A172 (cell line): ENCODE measurements at places on chromosomes 2 and 18. TPM values are rescaled to one million over a fixed set of nuclear protein-coding genes. Genes with fewer than 3 reads are reported as not detected.

ACVR1C gene
- total RNA-seq: not detected in 2 replicates

RNF144A gene
- total RNA-seq: 11.4 and 12.3 TPM in 2 replicates

GRCh38 chr18:57816208-57816954, 13.3 kb upstream of the ATP8B1 start:
- DNase-seq: no peak

DNA sequence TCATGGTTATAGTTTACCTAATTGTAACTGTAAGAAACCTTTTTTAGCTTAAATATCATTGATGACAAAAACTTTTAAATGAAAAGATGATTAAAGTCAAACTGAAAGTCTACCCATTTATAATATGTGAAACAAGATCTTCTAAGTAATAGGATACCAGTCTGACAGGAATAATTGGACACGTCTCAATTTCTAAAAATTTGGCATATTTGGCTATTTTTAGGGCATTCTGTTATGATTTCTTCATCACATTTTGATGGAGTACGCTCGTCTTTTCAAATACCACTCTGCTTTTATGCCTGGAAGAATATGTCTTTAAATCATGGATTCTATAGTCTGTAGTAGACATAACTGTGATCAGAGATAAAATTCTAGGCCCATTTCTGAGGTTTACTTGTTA, 1.3 kb downstream of the R3HDM1 start:
- DNase-seq: no peak

ALPP gene
- total RNA-seq: 0.84 and 2.1 TPM in 2 replicates

TSPYL6 gene
- not detected in 2 replicates for total RNA-seq

TFCP2L1 gene
- 0.26 and 0.34 TPM in 2 replicates for total RNA-seq

DNA sequence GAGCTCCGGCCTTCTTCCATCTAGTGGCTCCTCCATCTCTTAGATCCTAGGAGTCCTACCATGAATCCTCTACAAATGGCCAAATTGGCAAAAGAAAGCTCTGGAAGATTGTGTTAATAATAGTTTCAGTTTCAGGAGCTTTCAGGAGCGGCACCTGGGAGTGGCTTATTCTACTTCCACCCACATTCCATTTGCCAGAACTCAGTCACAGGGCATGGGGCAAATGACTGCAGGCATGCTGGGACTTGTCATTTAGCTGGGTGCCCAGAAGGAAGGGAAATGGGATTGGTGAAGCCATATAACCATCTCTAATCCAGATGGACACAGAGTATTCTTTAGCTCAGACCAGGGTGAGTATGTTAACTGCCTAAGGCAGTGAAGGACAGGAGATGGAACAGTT, 3.6 kb upstream of the LRATD1 start:
- DNase-seq: peak; percentile 29

CMPK2 gene
- total RNA-seq: 11.4 and 12.7 TPM in 2 replicates

RNF125 gene
- 0.02 and 0.36 TPM in 2 replicates for total RNA-seq

- no peak for DNase-seq
Measured at GRCh38 chr2:47295131-47295980, 107.6 kb upstream of the MSH2 start.

FAM237A gene
- total RNA-seq: not detected in 2 replicates

DNA sequence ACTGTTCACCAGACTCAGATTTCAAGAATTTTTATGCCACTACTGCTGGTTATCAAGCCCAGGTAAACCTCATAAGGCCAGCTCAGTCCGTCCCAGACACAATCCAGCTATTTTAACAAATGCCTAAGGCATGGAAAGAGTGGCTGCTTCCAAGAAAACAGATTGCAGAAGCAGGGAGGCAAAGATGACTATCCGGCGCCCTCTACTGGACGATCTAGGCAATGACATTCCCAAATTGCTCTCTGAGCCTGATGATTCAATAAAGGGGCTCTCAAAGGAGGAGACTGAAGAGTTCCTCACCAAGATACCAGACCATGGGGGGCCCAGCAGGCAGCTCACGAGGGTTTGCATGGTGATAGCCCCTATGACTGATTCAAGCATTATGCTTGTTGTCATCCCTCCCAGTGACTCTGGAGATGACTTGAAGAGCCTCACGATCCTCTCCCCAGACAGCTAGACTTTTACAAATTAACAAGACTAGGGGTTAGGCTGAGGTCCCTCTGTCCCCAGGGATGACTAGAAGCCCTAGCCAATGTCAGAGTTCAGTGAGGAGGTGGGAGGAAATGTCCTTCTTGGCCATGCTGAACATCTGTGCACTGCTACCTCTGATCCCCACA, 25.0 kb downstream of the SERPINB8 start:
- DNase-seq: peak; percentile 17

GRCh38 chr18:63368611-63369010, 1.6 kb upstream of the KDSR start:
- no peak for DNase-seq

DNA sequence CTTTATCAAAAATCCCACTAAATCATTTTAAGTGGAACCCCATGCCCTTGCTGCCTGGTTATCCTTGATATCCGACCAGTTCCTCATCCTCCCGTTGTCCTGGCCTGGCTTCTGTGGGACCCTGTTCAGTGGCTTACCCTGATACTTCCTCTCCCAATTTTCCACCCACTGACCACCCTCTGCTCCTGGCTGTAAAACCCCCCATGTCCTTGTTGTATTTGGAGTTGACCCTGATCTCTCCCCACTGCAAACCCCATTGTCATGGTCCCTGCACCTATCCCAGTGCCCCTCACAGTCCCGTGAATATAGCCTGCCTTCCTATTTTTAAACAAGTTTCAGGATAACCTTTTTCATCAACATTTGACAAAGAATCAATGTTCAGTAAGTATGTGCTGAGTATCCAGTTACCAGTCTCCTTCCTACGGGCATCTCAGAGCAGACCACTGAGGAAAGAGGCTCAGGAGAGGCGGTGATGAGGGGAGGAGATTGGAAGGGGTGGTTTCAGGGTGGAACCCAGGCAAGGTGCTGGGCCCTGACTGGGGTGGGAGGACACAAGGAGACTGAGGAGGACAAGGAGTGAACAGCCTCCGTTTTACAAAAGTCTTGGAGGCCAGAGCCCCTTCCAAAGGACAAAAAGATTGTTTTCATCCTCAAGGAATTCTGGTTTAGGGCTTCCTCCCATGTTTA, 131.8 kb downstream of the PXDN start:
- DNase-seq: no peak

GRCh38 chr2:197179744-197180498, 130.7 kb downstream of the ANKRD44 start:
- DNase-seq: peak; percentile 81

SPAG16 gene
- 50.9 and 57.0 TPM in 2 replicates for total RNA-seq

PSMG2 gene
- total RNA-seq: 139 and 142 TPM in 2 replicates

SPP2 gene
- not detected in 2 replicates for total RNA-seq

DNA sequence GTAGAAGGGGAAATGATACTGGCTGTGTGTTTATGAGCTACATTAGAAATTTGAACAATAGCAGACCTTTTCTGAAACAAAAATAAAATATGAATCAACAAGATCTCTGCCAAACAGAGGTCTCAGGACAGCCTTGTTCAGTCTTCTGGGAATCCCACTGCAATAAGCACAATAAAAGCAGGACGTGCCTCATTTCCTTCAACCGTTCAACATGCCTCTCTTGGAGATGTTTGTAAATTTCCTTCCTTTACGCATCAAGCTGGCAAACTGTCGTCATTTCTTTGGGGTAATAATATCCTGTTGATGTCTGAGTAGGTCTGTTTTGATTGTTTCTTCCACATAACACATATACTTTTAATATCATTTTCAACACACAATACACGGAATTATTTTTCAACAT, 77.2 kb downstream of the TCF4 start:
- DNase-seq: peak; percentile 42

TRIP12 gene
- 106 and 141 TPM in 2 replicates for total RNA-seq

ACOXL gene
- total RNA-seq: not detected in 2 replicates

- DNase-seq: peak; percentile 51
Measured at GRCh38 chr2:17171446-17172049, 346.7 kb downstream of the RAD51AP2 start.

GRCh38 chr2:241120440-241120839, 18.4 kb upstream of the MTERF4 start:
- no peak for DNase-seq

PCBP1 gene
- 24.3 and 26.3 TPM in 2 replicates for total RNA-seq

DNA sequence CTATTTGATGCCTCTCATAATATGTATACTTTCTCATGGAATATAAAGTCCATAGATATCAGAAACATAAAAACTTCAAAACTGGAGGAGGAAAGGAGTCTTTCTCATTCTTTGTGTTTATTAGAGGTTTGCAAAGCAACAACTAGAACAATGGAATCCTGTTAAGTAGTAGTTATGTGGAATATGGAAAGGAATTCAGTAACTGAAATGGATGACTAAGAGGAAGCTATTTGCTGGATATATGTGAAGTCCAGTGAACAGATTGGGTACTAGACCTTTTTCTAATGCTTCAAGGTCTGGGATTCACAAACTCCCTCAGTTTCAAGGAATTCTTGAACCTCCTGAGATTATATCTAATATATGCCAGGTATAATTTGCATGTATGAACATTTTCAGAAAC, 353.6 kb upstream of the FANCL start:
- DNase-seq: no peak

- DNase-seq: no peak
Measured at GRCh38 chr2:216491793-216492596, 6.6 kb upstream of the RPL37A start.

- DNase-seq: peak; percentile 5
Measured at GRCh38 chr2:21404827-21405625, 281.3 kb downstream of the TDRD15 start.

- no peak for DNase-seq
Measured at GRCh38 chr2:108916796-108917421, 72.1 kb downstream of the EDAR start.

REG3A gene
- total RNA-seq: not detected in 2 replicates

SATB2 gene
- total RNA-seq: 8.8 and 10.2 TPM in 2 replicates

ALPG gene
- 0.12 TPM in 1 of 2 replicates, not detected in the other for total RNA-seq

- DNase-seq: no peak
Measured at GRCh38 chr2:222693837-222694236, 22.4 kb downstream of the MOGAT1 start.

SH2D6 gene
- 0.22 and 1.0 TPM in 2 replicates for total RNA-seq

CHST9 gene
- not detected in 2 replicates for total RNA-seq

DNA sequence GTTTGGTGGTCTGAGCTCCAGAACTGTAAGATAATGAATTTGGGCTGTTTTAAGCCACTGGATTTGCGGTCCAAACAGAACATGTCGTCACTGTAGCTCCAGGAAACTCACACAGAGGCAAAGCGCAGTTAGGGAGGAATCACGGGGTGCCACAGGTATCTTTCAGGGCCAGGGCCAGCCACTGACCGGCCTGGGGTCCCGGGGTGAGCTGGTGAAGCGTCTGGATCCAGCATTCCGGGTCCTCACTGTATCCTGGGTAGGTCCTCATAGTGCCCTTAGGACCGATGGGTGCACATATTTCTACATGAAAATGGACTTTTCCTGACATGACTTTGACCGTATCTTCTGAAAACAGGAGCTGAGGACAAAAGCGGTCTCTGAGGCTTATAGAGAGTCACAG, 196.0 kb upstream of the HDAC4 start:
- DNase-seq: no peak

SLC4A5 gene
- total RNA-seq: 0.07 TPM in 1 of 2 replicates, not detected in the other

DNA sequence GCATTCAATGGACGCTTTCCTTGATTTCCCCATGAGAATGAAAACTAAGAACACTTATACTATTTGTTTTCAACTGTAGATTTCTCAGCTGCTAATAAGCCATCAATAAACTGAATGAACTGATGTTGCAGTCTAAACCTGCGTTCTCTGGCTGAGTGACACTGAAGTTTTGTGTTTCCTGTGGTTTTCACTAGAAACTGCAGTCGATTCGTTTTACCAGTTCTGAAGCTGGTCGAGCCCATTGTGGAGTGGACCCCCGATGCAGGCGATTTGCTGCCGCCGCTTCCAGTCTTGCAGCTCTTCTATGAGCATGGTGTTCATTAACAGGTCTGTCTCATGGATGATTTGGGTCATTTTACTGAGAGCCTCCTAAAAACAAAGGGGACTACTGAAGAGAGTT, 50.6 kb upstream of the STAT1 start:
- DNase-seq: no peak

CHMP1B gene
- total RNA-seq: 60.9 and 68.2 TPM in 2 replicates

DNA sequence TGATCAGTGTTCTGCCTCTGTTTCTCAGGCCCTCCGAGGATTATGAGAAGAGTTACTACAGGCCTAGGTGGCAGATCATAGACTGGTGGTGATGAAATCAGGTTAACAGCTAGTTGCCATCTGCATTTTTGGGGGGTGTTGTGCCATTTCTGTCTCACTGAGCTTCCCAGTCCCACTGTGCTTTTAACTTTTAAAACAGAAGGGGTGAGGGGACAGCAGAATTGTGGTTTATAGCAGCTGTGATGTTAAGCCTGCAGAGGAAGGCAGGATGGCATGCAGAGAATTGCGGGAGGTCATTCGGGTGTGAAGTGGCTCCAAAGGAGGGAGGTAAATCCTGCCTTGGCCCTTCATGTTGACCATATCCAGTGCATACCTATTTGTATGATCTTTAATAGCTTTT, 5.0 kb downstream of the CAB39 start:
- no peak for DNase-seq

GRCh38 chr2:100988630-100989417, 13.3 kb upstream of the RPL31 start:
- DNase-seq: peak; percentile 6

DNA sequence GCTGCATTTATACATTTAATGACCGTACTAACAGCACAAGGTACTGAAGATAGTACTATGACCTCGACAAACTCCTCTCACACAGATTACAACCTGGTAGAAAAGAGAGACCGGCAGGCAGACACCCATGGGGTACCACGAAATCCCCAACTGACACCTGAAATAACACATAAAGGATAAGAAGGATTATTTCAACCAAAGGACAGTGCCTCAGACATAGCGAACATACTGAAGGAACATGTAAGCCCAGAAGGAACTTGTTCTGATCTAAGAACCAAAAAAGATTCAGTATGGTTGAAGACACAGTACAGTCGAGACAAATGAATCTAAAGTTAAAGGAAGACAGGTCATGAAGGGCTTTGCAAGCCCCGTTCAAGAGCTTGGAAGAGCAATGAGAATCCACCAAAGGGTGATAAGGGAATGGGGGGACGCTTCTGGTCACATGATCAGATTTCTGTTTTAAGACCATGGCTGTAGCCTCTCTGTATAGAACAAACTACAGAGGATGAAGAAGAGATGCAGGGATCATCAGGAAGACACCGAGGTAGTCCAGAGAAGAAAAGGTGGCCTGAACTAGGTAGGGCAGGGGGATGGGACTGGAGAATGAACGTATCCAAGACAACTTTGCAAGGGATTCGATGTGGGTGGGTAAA, 902 bp downstream of the MCFD2 start:
- DNase-seq: peak; percentile 17

VIL1 gene
- total RNA-seq: not detected in 2 replicates

LRP2 gene
- not detected in 2 replicates for total RNA-seq

- DNase-seq: no peak
Measured at GRCh38 chr2:99554238-99554637, 64.4 kb upstream of the REV1 start.

RPRD1A gene
- total RNA-seq: 80.6 and 83.3 TPM in 2 replicates

GRCh38 chr2:157891643-157892041, 15.5 kb upstream of the ACVR1 start:
- DNase-seq: no peak

DNA sequence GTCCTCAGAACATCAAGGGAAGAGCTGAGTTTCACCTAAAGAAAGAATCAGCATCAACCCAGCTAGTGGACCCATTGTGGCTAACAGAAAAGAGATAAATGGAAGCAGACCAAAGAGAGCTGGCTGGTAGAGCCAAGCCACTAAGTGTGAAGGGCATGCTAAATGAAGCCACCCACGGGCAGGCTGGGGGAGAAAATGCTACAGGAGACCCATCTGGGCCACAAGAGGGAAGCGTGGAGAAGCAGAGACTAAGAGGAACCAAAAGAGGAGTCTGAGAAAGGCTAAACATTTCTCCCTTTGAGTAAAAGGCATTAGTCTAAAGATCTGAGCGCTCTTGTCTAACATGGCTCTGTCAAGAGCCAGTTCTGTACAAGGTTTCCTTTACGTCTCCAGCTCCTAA, 15.8 kb downstream of the CWC22 start:
- no peak for DNase-seq

TANC1 gene
- total RNA-seq: 12.6 and 14.3 TPM in 2 replicates

FAM124B gene
- total RNA-seq: not detected in 2 replicates
